Tibial artery (tissue), 4 donors: ENCODE measurements at places on chromosomes 6 and 20.
A peak's percentile ranks its signal among the peaks of the same experiment; 100 is the strongest.

DNA sequence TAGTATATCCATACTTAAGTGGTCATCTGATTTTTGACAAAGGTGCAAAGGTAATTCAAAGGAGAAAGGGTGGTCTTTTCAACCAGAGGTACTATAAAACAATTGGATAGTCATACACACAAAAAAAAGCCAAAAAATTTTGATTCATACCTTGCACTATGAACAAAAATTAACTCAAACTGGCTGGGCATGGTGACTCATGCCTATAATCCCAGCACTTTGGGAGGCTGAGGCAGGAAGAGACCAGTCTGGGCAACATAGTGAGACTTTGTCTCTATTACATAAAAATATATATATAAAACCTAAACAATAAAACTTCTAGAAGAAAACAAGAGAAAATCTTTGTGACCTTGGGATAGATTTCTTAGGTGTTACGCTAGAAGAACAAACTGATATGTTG, 43.8 kb upstream of the ADIG start:
- no peak for DNase-seq

DNA sequence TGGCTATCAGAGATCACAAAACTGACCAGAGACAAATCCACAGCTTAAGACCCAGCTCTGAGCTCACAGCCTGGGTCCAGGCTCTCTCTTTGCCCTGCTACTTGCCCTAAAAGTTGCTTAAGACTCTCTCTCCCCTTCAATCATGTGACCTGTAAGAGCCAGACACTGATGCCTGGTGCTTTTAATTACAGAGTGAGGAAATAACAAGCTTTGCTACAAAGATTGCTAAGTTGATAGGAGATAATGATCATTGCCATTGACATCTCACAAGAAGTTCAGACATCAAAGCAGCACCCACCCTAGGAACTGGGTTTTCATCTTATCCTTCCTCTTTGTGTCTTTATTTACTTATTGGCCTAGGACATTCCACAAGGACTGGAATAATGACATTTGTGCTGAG, 125.9 kb upstream of the CD93 start:
- DNase-seq = no peak

DNA sequence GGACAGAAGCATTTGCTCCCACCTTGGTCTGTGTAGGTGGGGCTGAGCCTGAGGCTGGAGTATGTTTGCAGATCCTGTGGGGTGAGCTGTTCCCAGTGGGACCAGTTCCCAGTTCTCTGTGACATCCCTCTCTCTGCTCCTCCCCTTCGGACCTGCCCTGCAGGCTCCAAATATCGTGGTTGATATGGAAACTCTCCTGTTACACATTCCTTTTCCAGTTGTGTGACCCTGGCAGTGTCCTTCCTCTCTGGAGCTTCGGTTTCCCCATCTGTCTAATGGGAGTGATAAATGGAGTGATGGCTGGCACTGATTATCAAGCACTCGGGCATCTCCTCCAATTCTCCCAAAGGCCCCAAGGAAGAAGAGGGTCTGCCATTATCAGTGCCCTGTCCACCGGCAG, 15.7 kb upstream of the TGM2 start:
- no peak for DNase-seq

DNA sequence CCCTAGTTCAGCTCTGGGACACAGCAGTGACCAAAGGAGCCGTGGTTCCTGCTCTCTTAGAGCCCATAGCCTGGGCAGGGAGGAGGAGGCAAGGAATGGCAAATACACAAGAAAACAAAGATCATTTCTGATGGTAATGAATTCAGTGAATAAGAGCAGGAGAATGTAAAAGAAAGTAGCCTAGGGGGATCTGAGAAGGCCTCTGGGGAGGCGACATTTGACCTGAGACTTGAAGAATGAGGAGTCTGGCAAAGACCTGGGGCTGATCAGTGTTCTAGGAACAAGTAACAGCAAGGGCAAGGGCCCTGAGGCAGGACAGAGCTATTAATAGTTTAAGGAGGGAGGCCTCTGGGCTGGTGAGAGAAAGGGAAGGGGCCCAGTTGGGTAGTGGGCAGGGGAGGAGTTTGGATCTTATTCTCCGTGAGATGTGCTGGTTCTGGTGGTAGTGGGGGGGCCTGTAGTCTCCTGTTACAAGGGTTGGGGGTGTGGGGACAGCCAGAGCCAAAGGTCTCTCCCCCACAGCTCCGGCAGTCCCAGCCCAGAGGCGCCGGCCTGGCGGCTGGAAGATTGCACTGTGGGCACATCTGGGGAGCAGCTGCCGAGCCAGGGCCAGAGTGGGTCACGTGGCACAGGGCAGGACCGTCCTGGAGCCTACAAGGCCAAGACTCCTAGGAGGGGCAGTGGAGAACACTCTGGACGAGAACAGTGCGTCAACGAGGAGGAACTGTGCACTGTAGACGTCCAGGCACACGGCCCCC, 9.3 kb upstream of the ID1 start:
- DNase-seq = peak; percentile 89

GRCh38 chr6:111494951-111495635, 12.1 kb upstream of the REV3L start:
- DNase-seq = no peak

DNA sequence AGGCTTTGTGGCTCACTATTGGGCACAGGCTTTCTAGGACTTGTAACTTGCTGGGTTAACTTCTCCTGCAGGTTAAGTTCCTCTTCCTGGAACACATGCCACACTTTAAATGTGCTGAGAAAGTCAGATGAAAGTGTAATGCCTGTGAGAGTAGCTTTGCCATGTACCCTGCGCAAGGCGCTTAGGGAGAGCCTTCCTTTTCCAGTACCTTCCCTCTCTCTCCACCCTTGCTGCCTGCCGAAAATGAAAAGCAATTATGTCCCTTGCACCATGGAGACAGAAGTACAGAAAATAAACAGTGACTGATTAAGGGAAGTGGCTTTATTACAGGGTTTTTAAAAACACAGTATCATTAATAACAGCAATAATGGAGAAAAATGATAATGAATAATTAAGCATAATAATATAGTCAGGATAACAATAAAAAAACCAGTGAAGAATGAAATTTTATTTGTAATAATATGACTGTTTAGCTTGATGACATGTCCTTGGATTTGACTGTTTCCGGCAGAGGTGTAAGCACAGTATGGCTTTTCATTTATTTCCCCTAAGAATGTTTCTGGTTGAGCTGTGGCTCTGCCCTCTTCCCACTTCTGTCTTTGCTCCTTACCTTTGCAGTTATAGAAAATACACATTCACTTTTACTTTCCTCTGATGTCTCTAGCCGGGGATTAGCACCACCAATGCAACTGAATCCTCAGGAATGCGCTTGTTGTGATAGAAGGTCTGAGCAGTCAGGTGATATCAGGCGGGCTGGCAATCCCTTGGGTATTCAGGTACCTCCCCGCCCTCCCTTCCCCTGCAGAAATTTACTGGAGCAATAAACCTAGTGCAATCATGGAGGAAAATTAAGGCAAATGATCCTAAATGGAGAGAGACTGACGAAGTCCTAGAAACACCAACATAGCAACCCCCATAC, 472.3 kb upstream of the CITED2 start:
- DNase-seq = no peak

- DNase-seq = no peak
Measured at GRCh38 chr6:43395776-43396175, 26.3 kb upstream of the ZNF318 start.

GRCh38 chr6:152673236-152673635, 24.5 kb upstream of the MYCT1 start:
- no peak for DNase-seq

- no peak for DNase-seq
Measured at GRCh38 chr6:118606268-118606667, 45.1 kb downstream of the CEP85L start.

- DNase-seq = no peak
Measured at GRCh38 chr6:71330501-71330900, 41.9 kb downstream of the OGFRL1 start.

GRCh38 chr6:21398741-21399325, 194.7 kb upstream of the SOX4 start:
- DNase-seq = no peak

- DNase-seq = peak; percentile 68
Measured at GRCh38 chr20:41509316-41510200, 108.6 kb downstream of the CHD6 start.

DNA sequence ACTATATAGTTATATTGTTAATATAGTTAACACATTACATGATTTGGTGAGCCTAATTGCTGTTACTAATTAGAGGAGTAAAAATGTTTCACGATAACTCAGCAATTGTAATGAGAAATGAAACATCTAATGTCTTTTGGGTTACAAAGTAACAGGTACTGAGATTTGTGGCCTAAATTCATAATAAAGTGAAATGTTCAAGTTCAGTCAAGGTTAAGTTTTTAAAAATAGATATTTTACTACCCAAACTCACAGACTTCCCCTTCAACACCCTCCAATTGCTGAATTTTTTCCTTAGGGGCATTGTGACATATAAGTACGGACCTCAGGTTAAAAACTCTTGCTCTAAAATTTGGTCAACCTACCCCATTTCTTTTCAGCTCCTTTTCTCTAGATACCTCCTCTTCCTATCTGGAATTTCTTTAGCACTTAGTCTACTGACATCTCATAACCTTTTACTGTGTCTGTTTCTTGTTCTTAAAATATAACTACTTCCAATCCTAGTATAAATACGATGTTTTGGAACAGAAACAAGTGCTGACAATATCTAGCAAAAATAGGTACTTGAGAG, 112.3 kb upstream of the PRSS16 start:
- no peak for DNase-seq

DNA sequence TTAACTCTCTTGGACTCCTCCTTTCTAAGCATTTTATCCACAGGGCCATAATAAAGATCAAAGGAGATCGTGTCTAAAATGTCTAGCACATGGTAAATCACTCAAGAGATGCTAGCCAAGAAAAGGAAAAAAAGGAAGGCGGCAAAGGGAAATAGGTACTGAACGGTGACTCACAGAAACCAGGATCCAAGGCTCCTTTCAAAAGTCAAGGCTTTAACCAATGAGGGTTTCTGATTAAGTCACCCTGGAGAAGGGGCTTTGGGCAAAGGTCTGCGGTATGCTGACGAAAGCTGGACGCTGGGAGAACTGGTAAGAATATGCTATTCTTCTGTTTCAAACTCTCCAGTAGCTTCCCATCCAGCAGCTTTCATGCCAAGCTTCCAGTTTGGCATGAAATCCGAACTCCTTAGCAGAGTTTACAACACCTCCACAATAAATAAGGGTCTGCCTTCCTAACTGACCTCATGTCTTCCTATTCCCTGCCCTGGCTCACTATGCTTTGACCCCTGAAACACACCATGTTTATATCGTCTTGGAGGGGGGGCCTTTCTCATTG, 1.0 kb downstream of the TOMM34 start:
- DNase-seq = no peak

GRCh38 chr6:138117376-138117914, 10.2 kb upstream of the PERP start:
- no peak for DNase-seq

DNA sequence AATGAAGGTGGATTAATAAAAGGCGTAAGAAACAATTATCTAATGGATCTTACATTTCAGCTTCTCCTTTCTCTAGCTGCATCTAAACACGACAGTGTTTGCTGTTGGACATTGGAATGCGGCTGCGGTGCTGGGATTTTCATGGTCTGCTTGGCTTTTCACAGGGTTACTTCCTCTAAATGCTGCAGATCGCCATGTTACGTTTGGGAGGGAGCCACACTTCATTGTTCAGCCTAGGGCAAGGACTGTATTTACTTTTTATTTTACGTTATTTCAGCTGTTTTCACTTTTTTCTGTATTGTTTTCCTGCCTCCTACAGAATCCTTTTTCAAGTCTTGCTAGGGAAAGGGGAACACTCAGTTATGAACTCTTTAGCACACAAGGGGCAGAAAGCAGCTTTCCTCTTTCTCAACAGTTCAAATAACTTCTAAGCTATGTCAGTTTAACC, 97.9 kb upstream of the MTHFD1L start:
- DNase-seq = no peak

DNA sequence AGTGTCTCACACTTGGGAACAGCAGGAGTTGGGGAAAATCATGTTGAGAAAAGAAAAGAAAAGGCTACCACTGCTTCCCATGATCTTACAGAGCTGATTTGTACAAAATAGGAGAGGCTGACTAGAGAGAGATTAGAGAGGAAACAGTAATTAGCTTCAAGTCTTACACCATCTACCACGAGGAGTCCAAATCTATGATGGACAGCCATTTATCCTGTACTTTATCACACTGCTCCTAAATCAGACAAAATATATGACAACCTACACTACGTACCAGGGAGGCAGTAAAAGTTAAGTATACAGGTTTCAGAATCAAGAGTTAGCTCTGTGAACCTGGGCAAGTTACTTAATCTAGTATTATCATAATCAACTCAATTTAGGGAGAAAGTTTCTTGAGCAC, 38.0 kb downstream of the RARS2 start:
- DNase-seq = no peak

DNA sequence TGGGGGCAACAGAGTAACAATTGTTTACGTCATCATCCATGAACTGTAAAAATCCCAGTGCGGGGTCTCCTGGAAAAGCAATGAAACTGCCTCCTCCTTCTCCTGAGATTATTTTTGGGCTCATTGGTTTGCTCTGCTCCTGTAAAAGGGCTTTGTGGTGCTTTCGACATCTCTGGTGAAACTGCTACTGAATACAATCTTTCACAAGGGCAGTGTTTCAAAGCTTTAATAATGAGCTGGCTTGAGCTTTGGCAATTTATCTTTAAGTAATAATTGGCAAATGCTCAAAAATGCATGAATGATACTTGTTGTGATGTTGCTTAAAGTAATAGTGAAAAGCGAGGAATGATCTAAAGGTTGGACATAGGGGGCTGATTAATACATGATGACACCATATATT, 43.5 kb upstream of the ENPP1 start:
- no peak for DNase-seq

DNA sequence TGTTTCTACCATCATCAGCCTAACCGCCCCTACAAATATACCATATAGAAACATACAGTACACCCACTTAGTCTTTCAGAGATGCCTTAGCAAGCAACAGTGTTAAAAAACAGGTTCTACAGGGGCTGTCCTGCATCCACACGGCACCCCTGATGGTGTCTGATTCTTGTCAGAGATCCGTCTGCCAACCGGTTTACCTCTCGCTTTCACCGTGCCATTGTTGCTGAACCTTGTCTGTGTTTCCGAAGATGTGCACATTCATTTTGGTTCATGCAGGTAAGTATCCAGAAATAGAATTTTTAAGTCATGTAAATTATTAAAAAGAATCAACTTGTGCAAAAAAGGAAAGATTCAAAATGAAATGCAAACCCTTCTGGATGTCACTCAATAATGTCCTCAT, 52.9 kb downstream of the EPHA7 start:
- DNase-seq = no peak

DNA sequence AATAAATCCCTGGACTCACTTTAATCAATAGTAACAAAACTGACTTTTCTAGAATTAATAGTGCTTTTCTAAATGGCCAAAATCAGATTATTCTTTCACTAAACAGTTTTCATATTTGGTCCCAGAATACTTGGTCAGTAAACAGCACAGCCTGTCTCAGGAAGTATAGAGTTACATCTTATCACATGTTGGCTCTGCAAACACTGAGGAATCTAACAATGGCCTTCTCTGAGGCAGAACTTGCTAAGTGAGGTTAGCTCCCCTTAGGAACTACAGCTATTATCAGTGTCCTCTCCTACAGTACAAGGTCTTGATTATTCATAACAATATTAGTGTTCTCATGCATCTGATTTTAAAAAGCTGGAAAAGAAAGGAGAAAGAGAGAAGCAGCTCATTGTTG, 1622.8 kb downstream of the HACE1 start:
- DNase-seq = no peak
